Bronchial epithelial cell (primary cell): ENCODE measurements at places on chromosomes 2 and 18. TPM values are rescaled to one million over a fixed set of nuclear protein-coding genes. Genes with fewer than 3 reads are reported as not detected.

GRCh38 chr2:194564422-194564821 is 1092.6 kb upstream of the SLC39A10 start:
- no peak for DNase-seq

The ALMS1 gene
- 7.4 and 7.9 TPM in 2 replicates for total RNA-seq

The G6PC2 gene
- not detected in 2 replicates for total RNA-seq

DNA sequence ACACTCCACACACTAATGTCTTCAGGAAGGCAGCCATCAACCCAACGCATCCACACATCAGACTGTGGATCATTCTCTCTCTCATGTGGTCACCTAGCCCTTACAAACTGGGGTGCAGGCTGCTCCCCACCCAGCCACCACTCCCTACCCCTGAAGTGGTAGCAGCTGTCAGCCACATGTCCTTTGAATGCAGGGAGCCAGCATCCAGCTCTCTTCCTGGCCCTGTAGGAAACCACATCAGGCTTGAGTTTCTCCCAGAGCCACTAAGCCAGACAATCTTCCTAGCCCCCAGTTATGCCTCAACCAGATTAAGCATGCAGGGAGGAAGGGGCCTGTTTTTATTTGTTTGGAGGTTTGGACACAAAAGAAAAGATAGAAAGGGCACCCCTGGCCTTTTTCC is 52.8 kb upstream of the SPP2 start:
- DNase-seq, result no peak

The ARHGAP28 gene
- total RNA-seq, result 0.26 and 0.38 TPM in 2 replicates

GRCh38 chr2:206213514-206213845 is 53.8 kb downstream of the EEF1B2 start:
- no peak for DNase-seq

GRCh38 chr2:138713504-138713903 is 66.7 kb downstream of the NXPH2 start:
- DNase-seq, result no peak

GRCh38 chr2:47888581-47889280 is 17.6 kb downstream of the FBXO11 start:
- DNase-seq, result no peak

DNA sequence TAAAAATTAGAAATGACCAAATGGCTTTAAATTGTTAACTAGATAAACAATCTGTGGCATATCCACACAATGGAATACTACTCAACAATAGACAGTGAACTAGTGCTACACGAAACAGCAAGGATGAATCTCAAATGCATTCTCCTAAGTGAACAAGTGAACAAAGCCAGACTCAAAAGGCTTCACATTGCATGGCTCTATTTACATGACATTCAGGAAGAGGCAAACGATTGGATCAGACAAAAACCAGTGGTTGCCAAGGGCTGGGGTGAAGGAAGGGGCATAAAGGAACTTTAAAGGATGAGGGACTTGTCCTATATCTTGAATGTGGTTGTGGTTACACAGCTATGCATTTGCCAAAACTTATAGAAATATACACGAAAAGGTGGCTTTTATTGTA is 184.3 kb downstream of the RPIA start:
- DNase-seq, result no peak

DNA sequence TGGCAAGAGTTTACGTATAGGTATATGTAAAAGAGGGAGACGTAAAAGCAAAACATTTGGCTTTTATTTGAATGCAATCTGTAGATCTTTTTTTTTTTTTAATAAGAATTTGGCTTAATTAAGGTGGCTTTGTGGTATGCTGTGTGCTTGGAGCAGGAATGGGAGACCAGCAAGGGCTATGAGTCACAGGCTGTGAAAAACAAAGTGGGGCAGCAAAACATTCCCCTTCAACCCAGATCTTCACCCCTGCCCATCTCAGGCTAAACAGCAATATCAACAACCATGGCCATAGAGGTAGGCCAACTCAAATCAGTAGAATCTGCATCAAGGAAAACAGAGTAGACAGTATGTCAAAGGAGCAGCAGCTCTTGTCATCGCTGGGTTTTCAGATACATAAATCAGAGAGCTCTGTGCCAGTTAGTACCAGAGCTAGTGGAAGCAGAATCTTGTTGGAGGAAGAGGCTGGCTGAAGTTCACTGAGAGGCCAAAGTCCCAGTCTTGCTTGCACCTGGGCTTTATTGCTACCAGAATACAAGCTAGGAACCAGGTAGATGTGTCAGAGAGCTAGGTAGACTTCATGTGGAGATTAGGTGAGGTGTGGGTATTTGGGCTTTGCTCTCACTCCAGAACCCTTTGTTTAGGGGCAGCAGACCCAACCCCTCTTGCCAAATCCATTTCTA is 191.5 kb upstream of the FANCL start:
- DNase-seq, result no peak

The MOGAT1 gene
- not detected in 2 replicates for total RNA-seq

GRCh38 chr2:50951437-50951836 is 80.5 kb downstream of the NRXN1 start:
- DNase-seq, result peak; percentile 34

The CD8A gene
- under 0.01 TPM in 2 replicates for total RNA-seq

GRCh38 chr2:162821176-162821575 is 17.4 kb downstream of the KCNH7 start:
- peak; percentile 29 for DNase-seq

DNA sequence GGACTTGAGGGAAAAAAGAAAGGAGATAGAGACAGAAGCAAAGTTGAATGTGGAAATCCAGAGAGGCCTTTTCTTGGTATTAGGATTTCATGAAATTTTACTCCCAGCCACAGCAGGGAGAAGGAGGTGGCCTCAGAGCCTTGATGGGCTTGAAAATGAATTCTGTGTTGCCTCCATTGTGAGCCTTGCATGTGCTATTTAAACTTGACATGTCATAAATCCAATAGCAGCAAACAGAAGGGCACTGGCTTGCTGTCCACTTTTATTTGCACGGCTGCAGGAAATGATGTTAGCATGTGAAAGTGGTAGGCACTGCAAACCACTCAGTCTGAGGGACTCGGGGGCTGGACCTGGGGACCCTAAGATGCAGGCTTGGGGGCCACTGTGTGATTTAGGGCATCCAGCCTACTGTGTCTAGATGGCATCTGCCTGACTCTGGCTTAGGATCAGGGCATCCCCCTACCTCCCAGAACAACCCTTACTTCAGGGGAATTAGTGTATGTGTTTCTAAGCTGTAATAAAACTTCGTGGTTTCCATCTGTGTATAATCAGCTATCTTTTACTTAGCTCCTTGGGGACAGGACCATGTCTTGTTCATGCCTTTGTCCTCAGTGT is 139.1 kb upstream of the SKOR2 start:
- DNase-seq, result no peak

GRCh38 chr2:175854665-175855064 is 147.4 kb downstream of the LNPK start:
- no peak for DNase-seq

The CYP1B1 gene
- total RNA-seq, result 5.8 and 36.7 TPM in 2 replicates

DNA sequence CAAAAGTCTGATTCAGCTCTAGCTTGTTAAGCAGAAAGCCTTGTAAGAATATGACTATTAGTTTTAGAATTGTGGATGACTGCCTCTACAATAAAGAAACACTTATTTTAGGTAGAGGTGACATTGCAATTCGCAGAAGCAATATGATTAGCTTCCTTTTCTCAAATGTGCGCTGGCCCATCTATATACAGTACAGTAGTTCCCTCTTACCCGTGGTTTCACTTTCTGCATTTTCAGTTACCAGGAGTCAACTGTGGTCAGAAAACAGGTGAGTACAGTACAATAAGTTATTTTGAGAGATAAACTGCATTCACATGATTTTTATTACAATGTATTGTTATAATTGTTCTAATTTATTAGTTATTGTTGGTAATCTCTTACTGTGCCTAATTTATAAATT is 405.1 kb downstream of the GPD2 start:
- no peak for DNase-seq

- peak; percentile 61 for DNase-seq
Observed at GRCh38 chr2:65317841-65318240, 90.2 kb downstream of the ACTR2 start.

- DNase-seq, result peak; percentile 2
Observed at GRCh38 chr18:11392292-11392691, 217.1 kb upstream of the SLC35G4 start.

GRCh38 chr2:226045080-226045479 is 645.6 kb downstream of the NYAP2 start:
- no peak for DNase-seq

The CPLX4 gene
- total RNA-seq, result not detected in 2 replicates

DNA sequence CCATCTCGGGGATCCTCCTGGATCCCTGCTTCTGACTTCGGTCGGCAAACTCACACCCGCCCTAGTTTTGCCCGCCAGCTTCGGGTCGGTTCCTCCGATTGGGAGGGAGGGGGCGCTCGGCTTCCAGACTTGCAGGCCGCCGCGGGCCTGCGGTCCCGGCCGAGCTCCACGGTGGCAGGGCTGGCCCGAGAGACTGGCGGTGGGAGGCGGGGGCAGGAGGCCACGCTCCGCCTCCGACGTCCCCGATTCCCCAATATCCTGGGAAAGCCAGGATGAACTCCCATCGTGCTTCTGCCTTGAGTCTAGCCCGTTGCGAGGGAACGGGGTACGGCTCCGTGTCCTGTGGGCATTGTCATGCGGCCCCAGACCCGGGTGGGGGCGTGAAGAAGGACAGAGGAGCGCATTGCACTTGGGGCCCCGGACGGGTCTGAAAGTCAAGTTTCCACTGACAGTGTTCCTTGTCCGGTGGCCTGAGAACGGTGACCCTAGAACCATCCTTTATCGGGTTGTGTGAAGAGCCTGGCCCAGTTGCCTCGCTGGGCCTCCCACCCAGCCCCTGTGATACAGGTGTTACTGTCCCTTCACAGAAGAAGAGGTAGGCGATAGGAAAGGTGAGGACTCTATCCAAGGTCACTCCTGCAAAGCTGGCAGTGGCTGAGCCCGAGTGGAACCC is 2.4 kb upstream of the INHBB start:
- peak; percentile 36 for DNase-seq

GRCh38 chr2:163856941-163857340 is 121.1 kb upstream of the FIGN start:
- DNase-seq, result peak; percentile 18

DNA sequence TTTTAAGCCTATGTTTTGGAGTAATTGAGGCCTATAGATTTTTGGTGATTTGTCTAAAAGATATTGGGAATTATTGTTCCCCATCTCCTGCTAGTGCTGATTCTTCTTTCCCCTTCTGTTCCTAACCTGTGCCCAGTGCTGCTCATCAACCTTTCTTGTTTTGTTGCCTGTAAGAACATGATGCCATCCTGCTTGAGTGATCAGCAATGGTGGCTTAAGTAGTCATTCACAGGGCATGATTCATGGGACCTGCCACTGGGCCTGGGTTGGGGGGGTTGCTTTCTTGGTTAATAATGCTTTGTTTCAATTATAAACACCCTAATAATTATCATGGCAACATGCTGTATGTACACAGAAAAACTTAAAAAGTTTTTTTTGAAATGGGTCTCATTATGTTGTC is 562.9 kb upstream of the SETBP1 start:
- DNase-seq, result peak; percentile 34

The TMEM247 gene
- total RNA-seq, result not detected in 2 replicates

- DNase-seq, result no peak
Observed at GRCh38 chr2:49162151-49162550, 7.8 kb upstream of the FSHR start.

DNA sequence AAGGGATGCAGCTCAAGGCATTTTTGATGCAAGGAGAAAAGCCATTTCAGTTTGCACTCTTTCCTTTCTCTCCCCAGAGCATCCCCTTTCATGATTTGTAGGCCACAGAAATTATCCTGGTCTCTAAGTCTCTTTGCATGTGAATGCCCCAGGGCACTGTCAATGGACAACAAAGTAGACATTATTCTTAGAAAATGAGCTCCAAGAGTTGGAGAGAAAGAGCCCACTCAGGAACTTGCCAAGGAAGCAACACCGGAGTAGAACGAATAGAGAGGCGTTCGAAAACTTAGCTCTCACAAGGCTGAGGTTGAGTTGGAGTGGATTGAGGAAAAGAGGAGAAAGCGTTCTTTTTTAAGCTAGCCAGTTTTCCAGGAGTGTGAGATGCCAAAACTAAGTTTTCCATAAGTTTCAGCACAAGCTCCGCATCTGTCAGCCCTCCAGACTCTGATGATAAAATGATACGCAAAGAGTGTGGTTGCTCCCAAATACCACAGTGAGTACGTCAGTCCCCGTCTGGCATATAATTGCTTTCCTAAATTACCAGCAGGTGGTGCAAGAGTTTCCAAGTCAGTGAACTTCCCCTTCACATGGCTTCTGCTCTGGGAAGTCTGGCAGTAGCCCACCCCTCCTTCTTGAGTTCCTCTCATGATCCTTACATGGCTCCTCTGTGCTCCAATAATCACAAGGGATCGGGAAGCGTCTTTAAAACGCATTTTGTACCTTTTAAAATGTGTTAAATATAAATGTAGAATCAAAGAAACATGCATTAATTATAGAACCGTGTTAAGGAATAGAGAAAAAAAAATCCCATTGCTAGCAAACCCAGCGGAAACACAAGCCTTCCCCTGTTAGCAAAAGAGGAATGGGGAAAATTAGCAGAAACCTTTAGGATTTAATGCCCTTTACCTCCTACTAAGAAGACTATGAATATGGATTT is 1060.6 kb upstream of the FANCL start:
- peak; percentile 80 for DNase-seq

The RTP5 gene
- not detected in 2 replicates for total RNA-seq

- DNase-seq, result no peak
Observed at GRCh38 chr2:74006459-74006858, 21.7 kb downstream of the TET3 start.

DNA sequence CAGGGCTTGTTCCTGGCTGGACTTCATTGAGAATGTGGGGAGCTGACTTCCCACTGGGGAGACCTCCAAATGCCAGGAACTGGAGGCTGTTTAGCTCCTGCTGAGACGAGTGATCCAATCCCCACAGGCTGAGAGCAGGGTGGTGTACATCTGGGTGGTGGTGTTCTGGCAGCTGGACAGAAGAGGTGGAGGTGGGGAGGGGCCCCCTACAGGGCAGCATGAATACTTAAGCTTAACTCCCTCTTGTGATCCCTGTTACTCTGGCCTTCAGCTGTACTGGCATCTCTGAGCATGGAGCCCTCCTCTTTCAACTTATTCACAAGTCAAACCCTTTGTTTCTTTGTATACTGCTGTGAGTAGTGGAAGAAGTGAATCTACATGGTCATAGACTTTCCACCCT is 167.8 kb upstream of the LYPD1 start:
- no peak for DNase-seq

The ASNSD1 gene
- 30.3 and 36.6 TPM in 2 replicates for total RNA-seq

- DNase-seq, result no peak
Observed at GRCh38 chr2:24174851-24175277, at the start of gene FAM228A. TSS of gene FAM228A (plus strand) at chr2:24175053. CDS start at chr2:24175481, 428 bp downstream.

DNA sequence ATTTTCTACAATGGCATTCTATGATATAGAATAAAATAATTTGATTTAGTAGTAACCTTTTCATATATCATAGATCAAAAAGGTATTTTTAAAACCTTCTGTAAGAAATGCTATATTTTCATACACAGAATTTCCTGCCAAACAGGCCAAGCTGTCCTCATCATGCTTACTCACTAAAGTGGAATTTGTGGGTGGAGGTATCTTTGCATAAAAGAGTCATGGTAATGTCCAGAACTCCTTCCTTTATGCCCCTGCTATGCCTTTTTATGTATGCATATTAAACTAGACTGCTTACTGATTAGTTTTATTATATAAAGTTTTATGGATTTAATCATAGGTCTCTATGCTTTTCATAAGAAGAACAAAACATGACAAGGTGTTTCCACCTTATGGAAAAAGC is 27.5 kb upstream of the MARCHF7 start:
- peak; percentile 87 for DNase-seq
